HT1080 (cell line): ENCODE measurements at places on chromosomes 7 and 10.

DNA sequence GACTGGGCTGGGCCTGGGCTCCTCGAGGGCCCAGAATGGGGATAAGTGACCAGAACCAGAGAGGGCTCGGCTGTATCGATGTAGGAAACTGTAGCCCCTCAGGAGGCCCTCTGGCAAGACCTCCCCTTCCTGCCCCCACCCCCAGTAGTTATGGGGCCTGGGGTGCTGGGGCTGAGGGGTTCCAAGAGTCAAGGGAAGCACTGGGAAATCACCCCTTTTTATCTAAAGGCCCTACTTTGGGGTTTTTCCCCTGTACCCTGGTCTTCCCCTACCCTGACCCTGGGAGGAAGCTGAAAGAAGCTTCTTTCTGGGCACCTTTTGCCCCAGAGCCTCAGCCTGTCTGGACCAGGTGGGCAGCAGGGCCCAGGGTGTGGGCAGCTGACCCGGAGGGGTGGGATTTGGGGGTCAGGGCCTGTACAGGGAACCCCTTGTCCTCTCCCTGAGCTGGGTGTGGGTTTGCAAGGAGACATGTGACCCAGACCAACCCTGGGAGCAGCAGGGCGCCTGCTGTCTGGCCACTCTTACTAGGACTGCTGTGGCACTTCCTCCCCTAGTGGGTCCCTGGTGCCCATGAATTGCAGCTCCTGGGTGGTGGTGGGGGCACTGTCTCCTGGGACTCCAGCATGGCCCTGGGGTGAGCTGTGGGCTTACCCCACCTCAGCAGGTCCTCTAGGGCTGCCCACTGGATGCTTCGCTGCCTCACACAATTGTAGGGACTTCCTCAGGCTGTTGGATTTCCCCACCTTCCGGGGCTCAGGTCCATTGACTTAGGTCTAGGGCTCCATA, 1.5 kb downstream of the IRF5 start:
- no peak for DNase-seq

DNA sequence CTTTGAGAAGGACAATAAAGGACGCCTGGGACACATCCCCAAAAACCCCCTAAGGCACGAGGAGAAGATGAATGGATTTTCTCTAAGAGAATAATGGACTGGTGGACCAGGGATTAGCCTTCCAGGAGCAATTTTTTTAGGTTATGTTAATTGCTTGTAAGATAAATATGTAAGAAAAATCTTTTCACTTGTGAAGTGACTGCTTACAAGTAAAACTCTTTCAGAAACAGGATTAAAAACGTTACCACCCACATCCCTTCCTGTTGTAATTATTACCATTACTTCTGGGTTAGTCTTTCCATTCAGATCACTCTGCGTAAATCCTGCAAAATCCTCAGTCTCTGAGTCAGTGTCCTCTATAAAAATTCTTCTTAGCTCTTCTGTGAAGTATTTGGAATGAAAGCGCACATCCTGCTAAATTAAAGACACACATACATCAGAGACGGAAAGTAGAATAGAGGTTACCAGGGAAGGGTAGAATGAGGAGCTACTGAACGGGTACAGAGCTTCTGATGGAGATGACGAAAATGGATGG, 34.3 kb downstream of the CDCA7L start:
- DNase-seq = no peak

DNA sequence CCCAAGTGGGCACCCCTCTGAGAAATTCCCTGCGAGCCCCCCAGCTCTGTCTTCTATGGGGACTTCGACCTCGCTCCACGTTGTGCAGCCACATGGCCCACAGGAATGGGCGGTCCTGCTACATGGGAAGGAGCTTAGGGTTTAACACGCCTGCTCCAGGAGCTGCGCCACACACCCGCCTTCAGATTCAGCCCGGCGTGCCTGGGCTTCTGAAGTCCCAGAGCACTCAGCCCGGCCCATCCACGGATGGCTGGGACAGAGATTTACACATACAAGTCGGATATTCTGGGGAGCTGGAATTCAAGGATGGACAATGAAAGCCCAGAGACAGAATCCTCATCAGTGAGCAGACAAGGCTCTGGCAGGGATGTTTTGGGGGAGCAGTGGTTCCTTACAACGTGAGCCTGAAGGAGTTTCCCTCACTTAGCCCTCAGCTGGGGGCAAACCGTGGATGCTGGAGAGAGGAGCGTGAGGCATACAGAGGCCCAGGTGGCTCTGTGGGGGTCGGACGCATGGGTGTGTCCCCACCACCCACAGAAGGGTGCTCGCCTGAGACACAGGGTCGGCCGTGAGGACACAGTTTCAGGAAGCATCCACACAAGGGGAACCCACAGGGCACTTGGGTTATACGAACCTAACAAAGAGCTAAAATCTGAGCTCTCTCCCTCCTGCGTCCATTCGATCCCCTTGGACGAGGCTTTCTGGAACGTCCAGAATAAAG, 372.9 kb downstream of the DNAJB6 start:
- DNase-seq = no peak

GRCh38 chr7:32506266-32507054, 11.2 kb downstream of the AVL9 start:
- peak; percentile 80 for DNase-seq

GRCh38 chr10:19431622-19432351, 383.2 kb downstream of the MALRD1 start:
- DNase-seq = peak; percentile 4

DNA sequence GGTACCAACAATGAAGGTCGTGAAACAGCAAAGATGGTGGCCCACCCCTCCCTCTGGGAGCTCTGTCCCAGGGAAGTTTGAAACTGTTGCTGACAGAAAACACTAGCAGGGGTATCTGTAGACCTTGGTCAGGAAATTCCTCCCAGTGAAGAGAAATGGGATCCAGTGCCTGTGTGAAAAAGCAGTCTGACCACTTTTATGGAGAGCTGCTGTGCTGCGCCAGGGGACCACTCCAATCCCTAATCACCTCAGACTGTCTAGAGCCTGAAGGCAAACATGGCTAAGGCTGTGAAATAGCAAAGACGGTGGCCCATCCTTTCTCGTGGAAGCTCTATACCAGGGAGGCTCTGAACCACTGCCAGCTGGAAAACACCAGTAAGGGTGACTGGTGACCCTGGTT, 38.3 kb upstream of the TMEM140 start:
- no peak for DNase-seq

GRCh38 chr7:44083796-44084195, 1.5 kb upstream of the POLM start:
- no peak for DNase-seq

DNA sequence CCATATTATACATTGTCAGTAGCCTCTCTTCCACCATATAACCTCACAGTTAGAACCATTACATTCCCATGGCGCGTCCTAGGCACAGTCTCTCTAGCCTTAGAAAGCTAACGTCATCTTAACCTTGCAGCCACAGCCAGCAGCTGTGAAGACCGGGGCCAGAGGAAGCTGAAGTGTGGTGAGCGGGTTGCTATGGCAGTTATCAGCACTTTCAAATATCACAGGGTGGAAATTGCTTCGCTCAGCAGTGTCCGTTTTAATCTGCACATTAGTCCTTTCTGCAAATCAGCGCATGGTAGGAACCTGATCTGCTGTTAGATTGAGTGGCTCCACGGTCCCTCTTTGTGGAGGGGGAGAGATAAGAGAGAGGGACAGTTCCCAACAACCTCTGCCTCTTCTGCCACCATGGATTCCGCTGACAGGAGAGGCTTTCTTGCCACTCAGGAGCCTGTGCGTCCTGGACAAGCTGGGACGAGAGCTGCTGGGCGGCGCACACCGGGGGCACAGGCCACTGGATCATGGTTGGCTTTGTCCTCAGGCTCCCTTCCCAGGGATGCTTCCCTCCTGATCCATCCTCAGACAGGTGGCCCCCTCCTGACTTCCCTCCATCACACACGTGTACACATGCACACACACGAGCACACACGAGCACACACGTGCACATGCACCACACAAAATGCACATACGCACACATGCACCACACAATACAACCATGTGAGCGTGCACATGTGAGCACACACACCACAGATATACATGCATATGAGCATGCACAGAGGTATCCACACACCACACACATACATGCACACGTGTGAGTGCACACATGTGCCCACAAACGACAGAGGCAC, 93.8 kb downstream of the WDR37 start:
- DNase-seq = peak; percentile 13

- DNase-seq = no peak
Observed at GRCh38 chr10:103585011-103585405, 91.5 kb downstream of the NEURL1 start.

- DNase-seq = no peak
Observed at GRCh38 chr10:101663097-101663496, 31.9 kb downstream of the FBXW4 start.
